Left kidney (tissue), 8 donors: ENCODE measurements at places on chromosomes 12 and 14. TPM values are rescaled to one million over a fixed set of nuclear protein-coding genes. Genes with fewer than 3 reads are reported as not detected.

GRCh38 chr14:96083667-96084320 lies 44.6 kb downstream of the C14orf132 start:
- no peak for DNase-seq

- no peak for DNase-seq
Observed at GRCh38 chr12:115419145-115419646, 735.2 kb upstream of the TBX3 start.

GRCh38 chr12:10718279-10718821 lies 4.8 kb downstream of the YBX3 start:
- peak; percentile 85 for DNase-seq

DNA sequence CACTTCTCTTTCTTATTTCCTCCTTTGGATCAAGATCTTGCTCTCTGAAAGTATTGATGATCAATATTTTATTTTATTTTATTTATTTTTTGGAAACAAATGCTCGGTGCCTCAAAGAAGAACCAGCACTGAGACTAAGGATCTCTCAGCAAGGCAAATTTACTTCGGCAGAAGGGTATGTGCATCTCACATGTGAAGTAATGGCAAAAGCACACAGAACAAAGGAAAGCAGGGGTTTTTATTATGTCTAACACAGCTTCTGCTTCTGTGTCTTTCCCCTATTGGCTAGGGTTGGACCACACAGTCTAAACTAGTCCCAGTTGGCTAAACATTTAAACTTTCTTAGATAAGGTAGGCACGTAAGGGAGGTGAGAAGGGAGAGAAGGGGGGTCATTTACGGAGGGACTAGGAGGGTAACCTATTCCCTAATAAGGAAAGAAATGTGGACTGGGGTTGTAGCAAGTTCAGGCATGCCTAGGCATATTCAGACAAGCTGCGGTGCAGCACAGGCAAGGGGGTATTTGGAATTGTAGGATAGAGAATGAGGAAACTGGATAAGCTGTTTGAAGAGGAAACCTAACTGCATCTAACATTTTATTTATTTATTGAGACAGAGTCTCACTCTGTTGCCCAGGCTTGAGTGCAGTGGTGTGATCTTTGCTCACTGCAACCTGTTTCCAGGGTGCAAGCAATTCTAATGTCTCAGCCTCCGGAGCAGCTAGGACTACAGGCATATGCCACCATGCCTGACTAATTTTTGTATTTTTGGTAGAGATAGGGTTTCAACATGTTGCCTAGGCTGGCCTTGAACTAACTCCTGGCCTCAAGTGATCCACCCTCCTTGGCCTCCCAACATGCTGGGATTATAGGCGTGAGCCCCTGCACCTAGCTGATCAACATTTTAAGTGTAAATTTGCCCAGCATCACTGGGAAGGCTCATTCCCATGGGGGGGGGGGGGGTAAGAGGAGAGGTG lies 90.0 kb upstream of the EIF5 start:
- no peak for DNase-seq

DNA sequence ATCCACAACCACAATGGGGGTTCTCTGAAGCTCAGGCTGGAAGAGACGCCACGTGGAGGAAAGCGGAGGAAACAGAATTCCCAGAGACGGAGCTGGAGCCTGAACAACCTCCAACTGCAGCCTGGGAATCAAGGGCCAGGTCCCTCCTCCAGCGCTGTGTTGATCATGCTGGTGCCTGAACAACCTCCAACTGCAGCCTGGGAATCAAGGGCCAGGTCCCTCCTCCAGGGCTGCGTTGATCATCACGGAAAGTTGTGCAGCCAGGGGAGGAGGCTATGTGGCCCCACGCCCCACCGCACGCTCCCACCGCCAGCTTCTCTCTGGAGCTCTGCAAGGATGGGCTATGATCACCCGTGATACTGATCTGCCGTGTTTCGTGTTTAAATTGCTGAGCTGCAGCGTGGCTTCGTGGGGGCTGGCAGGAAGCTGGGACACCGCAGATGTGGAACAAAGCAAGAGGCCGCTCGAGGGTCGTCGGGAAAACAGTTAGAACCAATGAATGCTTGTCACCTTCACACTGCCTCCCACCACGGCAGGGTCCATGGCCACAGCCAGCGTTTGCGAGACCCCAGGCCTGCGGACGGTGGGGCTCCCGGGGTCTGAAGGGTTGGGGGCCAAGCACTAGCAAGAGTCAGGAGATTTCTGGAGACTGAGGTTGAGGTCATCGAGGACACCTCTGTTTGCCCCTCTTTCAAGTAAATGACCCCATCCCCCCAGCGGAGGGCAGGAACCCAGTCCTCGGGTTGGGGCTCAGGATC lies 51.8 kb upstream of the FBRSL1 start:
- DNase-seq, result no peak

- DNase-seq, result no peak
Observed at GRCh38 chr14:24979725-24980239, 70.2 kb downstream of the STXBP6 start.

- DNase-seq, result no peak
Observed at GRCh38 chr14:81125536-81125935, 95.2 kb downstream of the GTF2A1 start.

DNA sequence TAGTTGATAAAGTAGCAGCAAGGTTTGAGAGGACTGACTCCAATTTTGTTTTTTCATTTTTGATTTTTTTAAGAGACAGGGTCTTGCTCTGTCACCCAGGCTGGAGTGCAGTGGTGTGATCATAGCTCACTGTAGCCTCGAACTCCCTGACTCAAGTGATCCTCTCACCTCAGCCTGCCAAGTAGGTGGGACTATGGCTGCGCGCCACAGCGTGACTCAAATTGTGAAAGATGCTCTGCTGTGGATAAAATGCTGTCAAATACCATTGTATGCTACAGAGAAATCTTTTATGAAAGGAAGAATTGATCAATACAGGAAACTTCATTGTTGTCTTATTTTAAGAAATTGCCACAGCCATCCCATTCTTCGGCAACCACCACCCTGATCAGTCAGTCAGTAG lies 48.3 kb downstream of the SCN8A start:
- DNase-seq, result no peak

GRCh38 chr12:6326316-6327228 lies 15.3 kb downstream of the TNFRSF1A start:
- no peak for DNase-seq

DNA sequence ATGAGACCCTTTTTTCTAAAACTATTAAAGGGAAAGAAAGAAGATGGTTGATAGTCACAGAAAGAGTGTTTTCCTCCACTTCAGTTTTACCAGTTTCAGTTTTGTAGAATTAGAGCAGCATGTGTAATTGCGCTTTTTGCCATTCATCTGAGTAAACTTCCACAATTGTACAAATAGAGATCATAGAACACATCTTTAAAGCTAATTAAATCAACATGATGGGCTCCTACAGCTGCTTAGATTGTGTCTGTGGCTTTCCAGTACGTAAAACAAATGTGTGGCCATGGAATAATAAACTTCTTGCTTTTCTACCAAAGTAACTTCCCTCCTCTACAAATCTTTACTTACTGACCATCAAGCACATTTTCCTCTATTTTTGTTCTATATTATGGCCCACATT lies 84.2 kb upstream of the LRIG3 start:
- DNase-seq, result no peak

DNA sequence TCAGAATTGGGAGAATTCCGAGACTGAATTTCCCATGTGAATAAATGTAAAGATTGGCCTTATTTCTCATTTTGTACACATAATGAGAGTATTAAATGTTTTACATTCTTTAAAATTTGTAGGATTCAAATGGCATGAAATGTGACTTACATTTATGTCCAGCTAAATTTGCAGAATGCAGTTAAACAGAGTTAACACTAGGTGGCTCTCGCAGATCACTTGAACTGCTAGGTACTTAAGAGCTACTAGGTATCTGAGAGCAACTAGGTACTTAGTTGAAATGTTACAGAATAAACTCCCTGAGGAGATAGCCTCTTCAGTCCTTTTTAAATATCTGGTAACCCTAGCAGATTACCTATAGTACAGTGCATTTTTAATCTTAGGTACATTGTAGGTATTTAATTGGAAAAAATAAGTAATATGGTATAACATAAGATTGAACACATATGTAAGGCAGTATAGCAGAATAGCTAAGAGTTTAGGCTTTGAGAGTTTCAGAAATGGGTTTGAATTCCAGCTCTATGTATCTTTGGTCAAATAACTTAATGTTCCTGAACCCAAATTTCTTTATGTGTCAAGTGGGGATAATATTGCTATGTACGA lies 73.8 kb downstream of the KIAA0586 start:
- DNase-seq, result peak; percentile 55

DNA sequence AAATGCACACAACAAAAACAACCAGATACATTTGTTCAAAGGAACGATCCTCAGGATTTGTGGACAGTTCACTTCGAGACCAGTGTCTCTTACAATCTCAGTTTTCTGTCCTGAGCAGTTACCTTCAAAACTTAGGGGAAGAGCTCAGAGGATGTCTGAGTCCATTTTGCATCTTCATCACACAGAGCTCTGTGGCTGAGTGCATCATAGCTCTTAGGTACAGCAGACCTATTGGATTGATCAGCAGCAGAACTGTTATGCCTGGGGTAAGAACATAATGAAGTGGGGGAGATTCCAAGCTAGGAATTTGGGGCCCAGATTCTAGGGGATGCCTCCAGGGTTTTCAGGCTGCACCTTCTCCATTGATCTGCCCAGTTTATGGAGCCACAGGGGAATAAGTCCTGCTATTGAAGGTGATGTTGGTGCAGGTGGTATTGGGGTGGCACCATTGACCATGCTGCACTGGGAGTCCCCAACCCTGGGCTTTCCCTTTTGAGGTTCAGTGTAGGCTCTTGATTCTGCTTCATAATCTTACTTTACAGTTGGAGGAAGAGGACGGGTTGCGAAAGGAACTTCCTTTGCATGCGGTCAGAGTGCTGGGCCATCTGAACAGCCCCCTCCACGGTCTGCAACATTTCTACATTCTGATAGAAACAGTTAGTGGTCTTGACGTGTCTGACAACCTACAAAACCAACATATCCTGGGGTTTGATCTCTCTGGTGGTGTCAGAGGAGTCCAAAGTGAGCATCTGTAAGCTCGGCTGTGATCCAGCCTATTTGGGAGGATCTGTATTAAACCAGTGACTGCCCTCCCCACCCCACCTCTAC lies 112.8 kb downstream of the CHST11 start:
- no peak for DNase-seq

- peak; percentile 27 for DNase-seq
Observed at GRCh38 chr14:101705733-101706508, 55.6 kb upstream of the PPP2R5C start.

GRCh38 chr12:75658901-75659823 lies 147.8 kb upstream of the KRR1 start:
- no peak for DNase-seq

GRCh38 chr14:55339770-55340169 lies 68.5 kb downstream of the FBXO34 start:
- no peak for DNase-seq

- no peak for DNase-seq
Observed at GRCh38 chr14:100072783-100073346, 7.6 kb downstream of the EVL start.

DNA sequence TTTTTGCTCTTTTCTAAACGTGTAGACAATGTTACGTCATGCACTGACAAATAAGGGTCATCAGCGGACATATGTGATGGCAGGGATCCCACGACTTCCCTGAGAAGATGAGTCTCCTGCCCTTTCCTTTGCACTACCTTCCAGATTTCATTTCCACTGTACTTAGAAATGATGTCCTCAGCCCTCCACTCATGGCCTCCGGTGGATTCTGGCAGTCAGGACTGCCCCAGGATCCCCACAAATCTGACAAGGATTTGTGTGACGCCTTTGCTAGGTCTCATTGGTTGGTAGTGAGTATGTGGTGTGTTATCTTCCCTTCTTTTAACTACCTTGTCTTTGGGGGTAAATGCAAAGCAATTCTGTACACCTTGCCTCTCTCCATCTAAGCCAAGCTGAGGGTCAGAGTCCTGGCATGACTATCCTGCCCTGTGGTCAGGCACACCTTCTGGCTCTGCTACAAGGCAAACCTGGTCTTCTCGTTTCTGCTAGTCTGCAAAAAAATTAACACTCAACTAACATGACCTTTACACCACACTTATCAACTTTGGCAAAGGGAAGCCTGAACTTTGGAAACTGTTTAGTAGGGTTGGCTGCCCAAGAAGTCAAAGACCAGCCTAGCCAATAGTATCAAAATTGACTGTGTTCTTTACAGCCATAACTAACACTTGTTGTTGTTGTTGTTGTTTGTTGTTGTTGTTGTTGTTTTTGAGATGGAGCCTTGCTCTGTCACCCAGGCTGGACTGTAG lies 17.3 kb upstream of the DHRS4 start:
- DNase-seq, result no peak

- no peak for DNase-seq
Observed at GRCh38 chr12:57621497-57622292, 10.5 kb downstream of the ARHGEF25 start.

DNA sequence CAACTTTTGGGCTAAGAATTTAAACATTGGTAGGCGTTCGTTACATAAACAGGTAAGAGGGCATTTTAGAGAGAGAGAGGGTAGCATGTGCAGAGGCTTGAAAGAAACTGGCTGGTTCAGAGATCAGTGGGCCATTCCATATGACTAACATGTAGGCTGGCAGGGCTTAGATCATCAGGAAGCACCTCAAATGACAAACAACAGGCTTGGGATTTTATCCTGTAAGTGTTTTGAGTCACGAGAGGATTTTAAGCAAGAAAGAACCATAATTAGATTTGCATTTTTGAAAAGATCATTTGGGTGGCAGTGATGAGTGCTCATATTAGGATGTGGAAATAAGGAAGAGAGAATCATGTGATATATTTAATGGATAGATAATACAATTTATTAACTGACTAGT lies 8.7 kb upstream of the PLEKHA5 start:
- DNase-seq, result no peak

DNA sequence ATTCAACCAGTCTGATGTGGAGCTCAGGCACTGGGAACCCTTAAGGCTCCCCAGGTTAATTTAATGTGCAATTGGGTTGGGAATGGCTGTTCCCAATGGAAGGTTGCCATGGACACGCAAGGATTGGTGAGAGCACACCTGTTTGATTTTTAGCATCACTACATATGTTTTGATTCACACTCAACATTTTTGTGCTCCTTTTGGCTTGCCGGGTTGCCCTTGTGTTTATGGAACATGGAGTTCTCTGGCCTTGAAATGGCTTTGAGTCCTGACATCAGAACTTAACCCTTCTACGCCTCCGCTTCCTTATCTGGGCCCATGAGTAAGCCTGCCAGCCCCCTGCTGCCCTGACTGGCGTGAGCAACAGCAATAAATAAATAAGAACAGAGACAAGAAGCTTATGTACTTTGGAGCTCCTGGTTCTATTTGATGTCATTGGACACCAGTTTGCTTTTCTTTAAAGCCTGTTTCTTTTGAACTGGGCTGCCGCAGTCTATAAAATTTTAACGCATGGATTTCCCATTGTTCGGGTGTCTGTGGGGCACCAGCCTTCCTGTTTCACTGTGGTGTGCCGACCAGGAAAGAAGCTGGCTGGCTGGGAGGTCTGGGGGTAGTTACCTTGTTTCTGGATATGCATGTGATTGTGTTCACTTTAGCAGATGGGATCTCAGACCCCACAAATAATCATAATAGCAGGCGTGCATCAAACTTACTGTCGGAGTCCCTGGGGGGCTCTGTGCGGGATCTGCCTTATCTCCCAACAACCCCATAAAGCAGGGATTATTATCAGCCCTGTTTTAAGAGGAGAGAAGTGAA lies 27.8 kb downstream of the TBX3 start:
- no peak for DNase-seq

GDF3 gene
- polyA plus RNA-seq, result 0.48 TPM

RD3L gene
- not detected for polyA plus RNA-seq

TEX52 gene
- 3.1 TPM for polyA plus RNA-seq

PTHLH gene
- polyA plus RNA-seq, result 0.67 TPM

ARHGAP9 gene
- 2.6 TPM for polyA plus RNA-seq
